ENCODE measurements at places on chromosomes 2 and 18.

- no peak for DNase-seq
Measured at GRCh38 chr18:65025756-65026155, 725.1 kb upstream of the CDH7 start.

DNA sequence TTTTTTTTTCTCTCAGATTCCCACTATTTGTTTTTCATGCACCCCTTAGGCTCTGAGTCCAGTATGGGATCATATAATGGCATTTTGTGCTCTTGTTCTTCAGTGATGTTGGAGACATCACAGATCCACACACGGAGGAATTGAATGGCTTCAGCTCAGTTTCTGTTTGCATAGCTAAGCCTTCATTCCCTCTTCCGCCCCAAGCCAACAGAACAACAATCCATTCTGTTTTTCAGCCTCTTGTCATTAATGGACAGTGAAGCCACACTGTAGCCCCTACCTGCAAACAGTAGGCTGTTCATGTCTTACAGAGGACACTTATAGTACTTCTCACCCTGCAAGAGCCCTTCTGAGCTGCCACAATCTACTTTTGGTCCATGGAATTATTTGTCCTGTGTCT, 64.0 kb upstream of the ZSWIM2 start:
- no peak for DNase-seq

DNA sequence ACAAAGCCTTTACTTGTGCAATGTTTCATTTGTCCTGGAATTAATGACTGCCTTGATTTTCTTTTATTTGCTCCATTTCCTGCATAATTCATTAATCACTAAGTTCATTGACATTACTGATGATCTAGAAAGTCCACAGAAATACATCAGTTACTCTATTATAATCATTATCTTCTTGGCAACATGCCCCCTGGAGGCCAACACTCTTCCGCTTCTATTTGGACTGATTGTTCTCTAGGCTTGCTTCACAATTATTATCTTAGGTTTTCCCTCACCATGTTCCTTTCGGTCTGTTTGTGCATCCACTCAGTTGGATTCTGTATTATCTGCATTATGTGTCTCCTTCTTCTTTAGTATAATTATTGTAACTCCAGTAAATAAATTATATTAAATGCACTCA, 461.0 kb upstream of the CDH2 start:
- DNase-seq, result no peak

DNA sequence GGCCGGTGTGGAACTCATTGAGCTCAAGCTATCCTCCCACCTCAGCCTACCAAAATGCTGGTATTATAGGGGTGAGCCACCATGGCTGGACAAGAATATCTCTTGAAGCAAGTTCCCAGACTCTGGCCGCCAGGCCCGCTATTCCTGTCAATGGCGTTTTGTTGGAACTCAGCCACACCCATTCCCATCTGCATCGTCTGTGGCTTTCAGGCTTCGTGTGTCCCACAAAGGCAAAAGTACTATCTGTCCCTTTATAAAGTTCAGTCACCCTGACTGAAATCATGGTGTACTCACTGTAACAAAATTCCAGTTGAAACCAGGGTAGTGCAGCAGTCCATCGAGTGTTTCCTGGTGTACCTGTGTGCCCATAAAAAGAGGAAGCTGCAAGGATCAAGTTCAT, 96.7 kb downstream of the SH3BP4 start:
- DNase-seq, result no peak

GRCh38 chr18:12608301-12608700, 49.6 kb downstream of the SPIRE1 start:
- no peak for DNase-seq

DNA sequence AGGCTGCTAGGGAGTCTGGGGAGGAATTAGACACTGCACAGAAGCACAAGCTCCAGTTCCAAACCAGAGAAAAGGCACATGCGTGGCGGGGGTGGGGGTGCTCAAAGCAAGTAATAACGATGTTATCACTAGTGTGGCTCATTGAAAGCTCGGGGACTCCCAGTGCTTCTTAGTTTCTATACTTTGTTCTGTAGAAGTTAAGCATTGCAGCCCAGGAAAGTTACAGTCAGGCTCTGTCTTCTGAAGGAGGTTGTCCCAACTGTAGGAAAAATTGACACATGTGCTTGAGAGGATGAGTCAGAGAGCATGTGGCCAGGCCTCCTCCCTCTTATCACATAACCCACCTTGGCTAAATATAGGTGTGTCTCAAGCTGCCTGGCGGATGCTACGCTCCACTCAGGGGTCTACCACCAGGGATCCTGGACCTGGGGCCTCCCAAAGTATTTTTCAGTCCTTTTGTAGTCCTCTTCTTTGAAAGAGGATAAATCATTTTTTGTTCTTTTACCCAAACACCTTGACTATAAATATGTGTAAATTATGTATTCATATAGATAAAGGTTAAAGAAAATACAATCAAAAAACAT, 3.8 kb downstream of the GALNT5 start:
- DNase-seq, result peak; percentile 69

DNA sequence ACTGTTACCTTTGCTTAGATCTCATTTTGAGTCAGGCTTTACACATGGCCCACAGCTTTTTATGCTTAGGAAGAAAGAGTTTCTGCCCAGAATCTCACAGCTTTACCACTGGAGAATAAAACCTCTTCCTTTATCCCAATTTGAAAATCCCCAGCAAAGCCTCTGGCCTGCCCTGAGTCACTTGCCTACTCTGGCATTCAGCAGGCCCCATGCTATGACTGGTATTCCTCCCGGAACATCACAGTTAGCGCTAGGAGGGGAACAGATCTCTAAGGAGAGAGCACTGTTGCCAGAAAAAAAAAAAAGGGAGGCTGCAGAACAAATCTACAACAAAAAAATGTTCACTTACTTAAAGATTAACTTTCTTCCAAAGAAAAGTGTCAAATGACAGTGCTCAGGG, 152.9 kb upstream of the DNMT3A start:
- no peak for DNase-seq

DNA sequence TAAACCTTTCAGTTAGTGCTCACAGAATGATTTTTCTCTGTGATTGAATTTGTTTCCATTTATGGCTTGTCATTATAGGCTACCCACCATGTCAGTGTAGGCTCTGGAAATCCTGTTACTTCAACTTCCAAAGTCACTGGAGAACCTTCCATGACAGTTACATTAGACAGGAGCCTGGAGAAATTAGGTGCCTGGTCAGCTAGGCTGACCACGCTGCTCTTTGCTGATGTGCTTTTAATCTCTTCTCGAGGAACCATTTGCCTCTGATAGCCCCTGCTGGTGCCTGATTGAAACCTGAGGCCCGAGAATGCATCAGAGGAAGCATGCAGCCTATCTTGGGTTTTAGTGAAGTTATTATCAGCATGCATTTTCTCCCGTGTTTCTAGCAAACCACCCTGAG, 29.6 kb upstream of the TTN start:
- DNase-seq, result no peak

- no peak for DNase-seq
Measured at GRCh38 chr18:9079818-9080528, 22.5 kb upstream of the NDUFV2 start.

DNA sequence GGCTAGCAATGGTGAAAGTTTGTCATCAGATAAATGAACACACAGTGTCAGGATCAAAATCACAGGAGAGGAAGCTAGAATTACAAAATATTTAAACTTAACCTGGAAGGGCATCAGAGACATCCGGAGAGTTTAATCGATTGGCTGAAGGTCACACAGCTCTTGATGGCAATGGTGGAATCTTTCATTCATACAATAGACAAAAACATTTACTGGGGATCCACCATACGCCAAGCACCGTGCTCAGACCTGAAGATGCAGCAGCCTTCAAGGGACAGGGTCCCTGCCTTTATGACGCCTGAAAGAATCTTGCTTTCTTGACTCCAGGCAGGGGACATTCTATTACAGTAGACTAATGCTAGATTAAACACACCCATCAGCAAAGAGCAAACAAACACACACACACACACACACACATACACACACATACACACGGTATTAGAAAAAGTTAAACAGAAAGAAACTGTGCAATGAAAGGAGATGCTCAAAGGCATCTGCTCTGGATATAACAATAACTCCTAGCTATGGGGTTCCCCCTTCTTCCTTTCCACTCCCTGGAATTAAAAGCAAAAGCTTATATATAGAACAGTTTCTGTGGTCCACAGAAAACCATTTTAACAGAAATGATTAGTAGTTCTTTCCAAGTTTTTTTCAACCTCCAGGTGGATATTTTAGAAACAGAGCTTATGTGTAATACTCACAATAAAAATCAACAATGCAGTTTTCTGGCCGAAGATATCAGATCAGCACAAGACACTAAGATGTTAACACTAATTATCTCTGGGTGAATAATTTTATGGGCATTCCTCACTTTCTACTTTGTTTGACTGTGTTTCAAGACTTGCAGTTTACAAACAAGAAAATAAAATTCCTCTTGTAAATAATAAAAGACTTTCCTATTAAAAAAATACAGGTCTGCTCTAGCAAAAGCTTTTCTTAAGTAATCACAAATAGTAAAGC, 151.7 kb downstream of the ANKRD44 start:
- no peak for DNase-seq

GRCh38 chr18:23250893-23251656, 115.8 kb downstream of the CABLES1 start:
- DNase-seq, result peak; percentile 40

DNA sequence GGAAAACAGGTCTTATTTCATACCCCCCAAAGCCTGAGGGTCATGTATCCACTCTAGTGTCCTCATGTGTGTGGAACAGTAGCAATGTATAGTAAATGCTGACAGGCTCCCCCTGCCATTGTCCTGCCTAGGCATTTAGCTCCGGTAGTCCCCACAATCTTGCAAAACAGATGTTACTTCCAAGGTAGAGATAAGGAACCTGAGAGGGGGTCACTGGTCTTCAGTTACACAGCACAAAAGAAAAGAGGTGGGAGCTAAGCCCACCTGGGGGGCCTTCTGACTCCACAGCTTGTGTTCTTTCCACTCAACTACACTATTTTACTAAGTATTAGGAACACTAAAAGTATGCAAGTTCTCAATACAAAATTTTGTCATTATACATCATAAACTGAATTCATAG, 17.4 kb upstream of the FECH start:
- DNase-seq, result no peak

GRCh38 chr2:69565431-69565839, 78.1 kb downstream of the AAK1 start:
- DNase-seq, result peak; percentile 82

- DNase-seq, result no peak
Measured at GRCh38 chr2:191298306-191298705, 53.1 kb downstream of the MYO1B start.

DNA sequence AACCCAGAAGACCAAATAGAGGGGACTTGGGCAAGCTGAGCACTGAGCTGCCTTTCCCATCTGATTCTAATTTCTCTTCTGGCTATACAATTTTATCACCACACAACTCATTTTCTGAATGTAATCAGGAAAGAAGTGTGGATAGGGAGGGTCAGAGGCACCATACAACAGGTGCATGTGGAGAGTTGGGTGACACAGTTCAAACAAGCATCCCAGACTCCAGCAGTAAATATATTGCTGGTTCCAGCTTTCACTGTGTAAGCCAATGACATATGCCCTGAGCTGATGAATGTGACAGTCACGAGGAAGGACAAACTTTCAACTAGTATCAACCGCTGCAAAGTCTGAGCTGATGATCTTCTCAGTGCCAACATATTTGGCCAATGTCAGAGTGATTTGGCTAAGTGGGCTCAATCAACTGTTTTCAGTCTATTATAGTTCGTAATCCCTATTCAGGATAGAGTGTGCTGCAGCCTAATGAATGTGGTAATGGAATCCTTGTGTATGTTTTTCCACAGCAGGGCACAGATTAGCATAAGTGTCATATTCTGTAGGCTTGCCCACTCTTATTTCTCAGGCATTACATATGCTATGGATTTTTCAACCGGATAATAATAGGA, 109.9 kb upstream of the MEIS1 start:
- DNase-seq, result no peak

DNA sequence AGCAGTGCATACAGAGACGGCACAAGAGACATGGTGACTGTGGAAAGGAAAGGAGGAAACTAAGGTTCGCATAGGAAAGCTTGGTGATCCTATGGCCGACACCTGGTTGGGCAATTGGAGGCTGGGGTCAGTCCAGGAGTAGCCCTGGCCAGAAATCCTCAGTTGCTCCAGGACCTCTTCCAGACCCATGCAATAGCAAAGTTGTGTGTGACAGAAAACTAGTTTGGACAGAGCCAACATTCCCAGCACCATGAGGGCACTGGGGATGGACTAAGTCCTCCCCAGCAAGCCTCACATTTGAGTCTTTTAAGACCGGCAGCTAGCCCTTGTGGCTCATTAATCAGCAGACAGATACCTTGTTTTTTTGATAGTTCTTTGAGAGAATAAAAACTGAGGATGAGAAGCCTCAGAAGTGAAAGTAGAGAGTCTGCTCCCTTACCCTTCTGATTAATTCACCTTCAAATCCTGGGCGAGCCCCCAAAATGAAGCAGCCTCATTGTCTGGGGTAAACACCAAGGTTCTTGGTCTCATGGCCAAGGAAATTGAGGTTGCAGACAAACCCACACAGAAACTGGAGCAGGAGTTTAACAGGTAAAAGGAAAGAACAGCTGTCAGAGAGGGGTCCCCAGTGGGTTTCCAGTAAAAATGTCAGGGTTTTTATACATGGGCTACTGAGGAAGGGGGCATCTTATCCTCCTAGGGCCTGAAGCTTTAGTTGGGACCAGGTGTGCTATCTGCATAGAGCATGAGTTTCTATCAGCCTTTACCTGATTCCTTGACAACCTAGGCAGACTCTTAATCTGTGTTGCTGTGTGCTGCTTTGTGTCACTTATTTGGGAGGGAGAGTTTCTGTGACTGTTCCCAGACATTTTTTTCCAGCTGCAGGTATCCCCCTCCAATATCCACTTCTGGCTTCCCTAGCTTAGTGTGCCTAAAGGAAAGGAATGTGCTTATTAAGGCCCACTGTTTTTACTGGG, 39.1 kb downstream of the STK17B start:
- DNase-seq, result peak; percentile 39

DNA sequence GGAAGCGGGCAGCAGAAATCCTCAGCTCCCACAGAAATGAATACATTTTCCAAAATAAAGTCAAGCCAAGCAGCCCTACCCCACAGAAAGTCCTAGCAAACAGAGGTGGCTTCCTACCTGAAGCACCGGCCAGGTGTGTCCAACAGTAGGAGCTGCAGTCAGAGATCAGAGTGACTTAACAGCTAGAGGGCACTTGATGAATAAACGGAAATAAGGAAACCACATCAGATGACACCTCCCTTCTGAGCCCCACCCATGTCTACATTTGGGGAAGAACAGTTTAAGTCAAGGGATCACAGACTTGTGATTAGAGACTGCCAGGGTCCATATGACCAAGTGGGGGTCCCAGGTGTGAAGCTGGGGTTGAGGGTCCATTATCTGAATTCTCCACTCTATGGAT, at the start of gene CXCR1:
TSS of gene CXCR1 (minus strand) at position 172 of the 400 bp plus-strand sequence. CDS start 1,751 bp downstream, outside the sequence.
- DNase-seq, result peak; percentile 25

GRCh38 chr18:56550121-56550520, 88.3 kb downstream of the TXNL1 start:
- no peak for DNase-seq

All from activated CD4-positive, alpha-beta T cell treated with anti-CD3 and anti-CD28 coated beads, Interleukin-2, Interleukin-6, amounts not matched to agents 100 ng/mL and 50 ng/mL, durations not matched to agents 16 hours and 8 hours (primary cell).